GM12891 (cell line): ENCODE measurements at places on chromosomes 13 and 19.

GRCh38 chr19:17993076-17993813 lies 14.7 kb upstream of the ARRDC2 start:
- DNase-seq, result no peak

DNA sequence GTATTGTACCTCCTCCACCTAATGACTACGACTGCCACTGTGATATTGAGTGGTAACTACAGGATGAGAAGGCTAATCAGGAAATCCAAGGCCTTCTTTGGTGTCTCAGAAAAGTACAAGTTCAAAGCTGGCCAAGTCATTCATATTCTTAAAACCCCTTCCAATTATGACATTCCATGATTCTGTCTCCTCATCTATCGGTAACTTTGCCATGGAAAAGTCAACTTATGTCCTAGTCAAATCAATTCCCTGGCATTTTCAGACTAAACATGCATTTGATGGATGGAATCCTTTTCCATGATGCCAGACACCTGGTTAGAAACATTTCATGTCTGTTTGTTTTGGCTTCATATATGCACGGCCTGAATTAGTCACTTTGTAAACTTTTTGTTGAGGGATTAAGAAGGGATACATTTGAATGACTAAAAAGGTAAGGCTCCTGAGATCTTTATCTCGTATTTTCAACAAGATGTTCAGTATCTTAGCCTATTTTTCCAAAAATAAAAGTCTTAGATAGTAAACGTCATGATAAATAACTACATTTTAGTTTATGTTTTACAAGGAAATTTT lies 186.5 kb downstream of the NHLRC3 start:
- DNase-seq, result no peak

DNA sequence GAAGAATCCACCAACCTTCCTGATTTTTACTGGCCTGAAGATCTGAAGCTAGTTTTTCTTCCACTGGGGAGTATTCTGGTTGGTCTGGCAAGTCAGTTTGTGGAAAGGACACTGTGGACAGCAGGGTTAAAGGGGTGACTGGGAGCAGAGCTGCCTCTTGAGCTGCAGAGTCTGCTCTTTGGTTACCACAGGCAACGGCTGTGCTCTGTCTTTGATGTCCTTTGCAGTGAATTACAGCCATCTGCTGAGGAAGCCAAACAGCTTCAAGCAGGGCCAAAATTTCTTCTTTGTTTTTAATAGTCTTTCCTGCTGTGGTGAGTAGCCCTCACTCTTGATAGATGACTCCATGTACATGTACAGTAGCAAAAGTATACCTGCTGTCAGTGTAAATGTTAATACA lies 75.7 kb downstream of the ZNF100 start:
- no peak for DNase-seq

- no peak for DNase-seq
Observed at GRCh38 chr19:7691497-7691896, 10.4 kb downstream of the FCER2 start.

DNA sequence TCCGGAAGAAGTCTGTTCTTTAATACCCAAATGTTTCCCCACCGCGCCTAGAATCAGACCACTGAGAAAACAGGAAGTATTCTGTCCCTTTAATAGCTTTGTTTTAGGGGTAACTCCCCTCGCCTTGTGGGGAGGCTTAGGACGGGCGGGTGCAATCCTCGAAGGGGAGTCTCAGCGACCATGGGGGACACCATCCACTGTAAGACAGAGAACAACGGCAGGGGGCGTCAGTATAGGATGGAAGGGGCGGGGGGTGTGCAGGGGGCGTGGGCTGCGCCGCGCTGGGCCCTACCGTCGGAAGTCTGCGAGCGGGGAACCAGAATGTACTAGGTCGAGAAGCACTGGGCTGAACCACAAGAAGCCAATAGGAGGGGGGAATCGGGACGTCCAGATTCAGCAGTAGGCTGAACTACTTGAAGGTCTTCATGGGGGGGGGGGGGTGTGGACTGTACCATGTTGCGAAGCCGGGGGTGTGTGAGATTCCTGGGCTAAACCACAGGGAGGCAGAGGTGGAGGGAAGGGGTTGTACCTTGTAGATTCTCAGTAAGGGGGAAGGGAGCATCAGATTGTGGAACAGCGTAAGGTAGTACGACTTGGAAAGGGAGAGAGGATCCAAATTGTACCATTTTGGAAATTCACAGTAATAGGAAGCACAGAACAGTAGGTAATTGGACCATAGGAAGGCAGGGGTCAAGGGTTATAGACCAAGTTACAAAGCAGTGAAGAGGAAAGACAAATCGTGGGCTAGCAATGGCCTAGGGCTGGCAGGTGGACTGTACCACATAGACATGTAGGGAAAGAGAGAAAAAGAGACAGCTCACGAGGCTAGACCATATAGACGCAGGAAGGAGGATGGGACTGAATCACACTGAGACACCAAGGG lies 1.0 kb upstream of the DBP start:
- peak; percentile 69 for DNase-seq

- no peak for DNase-seq
Observed at GRCh38 chr13:112723771-112724170, 33.9 kb downstream of the ATP11A start.

GRCh38 chr19:14722127-14722526 lies 32.3 kb downstream of the ZNF333 start:
- DNase-seq, result no peak

DNA sequence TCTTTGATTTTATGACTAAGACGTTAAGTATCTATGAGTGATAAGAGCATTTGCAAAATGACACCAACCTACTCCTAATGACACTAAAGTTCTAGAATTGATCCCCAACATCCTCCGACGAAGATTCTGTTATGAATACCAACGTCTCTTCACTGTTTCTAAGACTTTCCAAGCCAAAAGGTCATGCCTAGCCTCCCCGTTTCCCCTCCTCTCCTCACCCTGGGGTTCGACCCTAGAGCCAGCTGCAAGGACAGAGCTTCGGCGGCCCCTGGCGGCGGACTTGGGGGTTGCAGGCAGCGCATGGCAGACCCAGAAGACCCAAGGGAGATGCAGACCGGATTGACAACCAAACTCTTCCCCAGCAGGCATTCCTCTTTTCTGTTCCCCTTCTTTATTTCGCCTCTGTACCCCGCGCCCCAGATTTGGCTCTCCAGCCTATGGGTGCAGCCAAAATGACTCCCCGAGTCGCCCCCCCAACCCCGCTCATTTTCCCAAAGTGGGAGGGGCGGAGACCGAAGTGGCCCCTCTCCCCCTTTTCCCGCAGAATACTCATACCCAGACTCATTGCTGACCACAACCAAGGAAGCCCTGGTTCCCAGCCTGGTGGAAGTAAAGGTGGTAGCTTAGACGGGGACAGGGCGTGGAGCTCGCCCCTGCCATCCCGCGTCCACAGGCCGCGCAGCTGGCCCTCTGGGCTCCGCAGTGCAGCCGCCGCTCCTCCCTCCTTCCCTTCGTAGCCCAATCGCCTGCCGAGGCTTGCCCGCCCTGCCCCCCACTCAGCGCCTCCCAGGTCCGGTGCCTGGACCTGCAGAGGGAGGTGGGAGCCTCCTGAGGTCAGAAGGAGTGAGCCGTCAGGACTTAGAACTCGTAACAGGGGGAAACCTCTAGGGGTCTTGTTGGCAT lies 4.1 kb upstream of the EML2 start:
- peak; percentile 74 for DNase-seq

- no peak for DNase-seq
Observed at GRCh38 chr19:7266832-7267231, 27.4 kb downstream of the INSR start.

- DNase-seq, result no peak
Observed at GRCh38 chr13:53301449-53301848, 272.8 kb downstream of the OLFM4 start.

DNA sequence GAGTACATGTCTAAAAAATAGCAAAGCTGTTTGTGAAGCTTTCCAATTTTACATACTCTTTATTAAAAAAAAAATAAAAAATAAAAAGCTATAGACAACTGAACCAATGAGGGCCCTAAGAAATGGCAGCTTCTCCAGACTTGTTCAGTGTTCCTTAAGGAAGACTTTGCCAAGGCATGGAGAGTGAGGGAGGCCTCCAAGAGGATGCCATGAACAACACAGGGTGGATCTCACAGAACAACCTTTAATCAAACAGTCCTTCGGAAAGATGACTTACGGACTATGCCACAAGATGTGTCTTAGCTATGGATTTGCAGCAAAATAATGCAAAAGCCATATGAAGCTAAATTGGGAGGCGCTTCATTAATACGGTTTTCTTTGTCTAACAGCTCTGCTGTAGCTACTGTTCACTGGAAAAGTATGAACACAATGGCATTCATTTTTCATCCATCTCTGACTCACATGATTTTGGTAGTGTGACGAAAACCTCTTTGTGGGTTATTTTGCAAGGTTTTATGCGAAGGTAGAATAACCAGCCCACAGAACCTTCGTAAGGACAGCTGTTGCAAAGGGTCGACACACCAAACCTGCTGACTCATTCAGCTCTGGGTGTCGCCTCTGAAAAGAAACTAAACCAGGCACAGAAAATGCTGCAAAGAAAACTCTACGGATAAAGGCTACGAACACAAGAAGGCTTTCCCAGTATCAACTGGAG lies 27.7 kb downstream of the EFNB2 start:
- DNase-seq, result no peak

DNA sequence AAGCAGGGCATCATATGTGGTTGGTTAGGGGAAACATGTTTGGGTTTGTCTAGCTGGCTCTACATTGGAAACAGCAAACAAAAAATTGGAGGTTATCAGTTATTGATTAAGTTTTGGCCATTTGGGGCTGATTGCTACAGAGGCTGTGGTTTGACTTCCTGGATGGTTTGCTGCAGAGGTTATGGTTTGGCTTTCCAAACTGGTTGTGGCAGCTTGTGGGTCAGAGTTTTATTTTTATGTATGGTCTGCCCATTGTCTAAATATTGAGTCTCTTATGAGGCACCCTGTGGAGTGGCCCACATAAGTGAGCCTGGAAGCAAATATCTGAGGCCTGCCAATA lies 261.6 kb downstream of the GPC5 start:
- DNase-seq, result no peak

- no peak for DNase-seq
Observed at GRCh38 chr19:43765109-43765876, 10.5 kb upstream of the SMG9 start.

GRCh38 chr19:38702278-38702677 lies 42.0 kb downstream of the CAPN12 start:
- DNase-seq, result no peak

DNA sequence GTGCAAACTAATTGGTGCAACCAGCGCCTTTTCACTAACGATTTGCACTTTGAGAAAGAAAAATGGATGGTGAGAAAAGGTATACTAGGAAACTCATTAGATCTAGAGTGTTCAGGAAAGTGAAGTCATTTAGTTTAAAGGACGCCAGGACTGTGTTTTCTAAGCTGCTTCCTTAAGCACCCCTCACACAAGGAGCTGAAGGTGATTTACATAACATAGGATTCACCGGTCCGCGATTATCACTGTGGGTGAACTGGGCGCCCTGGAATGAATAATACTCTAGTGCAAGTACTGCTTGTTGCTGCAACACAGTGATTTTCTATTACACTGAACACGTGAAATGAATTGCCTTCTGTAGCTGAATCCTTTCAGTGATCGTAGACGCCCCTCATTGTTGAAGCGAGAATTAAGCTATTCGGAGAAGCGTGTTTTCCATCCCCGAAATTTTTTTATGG lies 2.6 kb upstream of the MAB21L1 start:
- no peak for DNase-seq

DNA sequence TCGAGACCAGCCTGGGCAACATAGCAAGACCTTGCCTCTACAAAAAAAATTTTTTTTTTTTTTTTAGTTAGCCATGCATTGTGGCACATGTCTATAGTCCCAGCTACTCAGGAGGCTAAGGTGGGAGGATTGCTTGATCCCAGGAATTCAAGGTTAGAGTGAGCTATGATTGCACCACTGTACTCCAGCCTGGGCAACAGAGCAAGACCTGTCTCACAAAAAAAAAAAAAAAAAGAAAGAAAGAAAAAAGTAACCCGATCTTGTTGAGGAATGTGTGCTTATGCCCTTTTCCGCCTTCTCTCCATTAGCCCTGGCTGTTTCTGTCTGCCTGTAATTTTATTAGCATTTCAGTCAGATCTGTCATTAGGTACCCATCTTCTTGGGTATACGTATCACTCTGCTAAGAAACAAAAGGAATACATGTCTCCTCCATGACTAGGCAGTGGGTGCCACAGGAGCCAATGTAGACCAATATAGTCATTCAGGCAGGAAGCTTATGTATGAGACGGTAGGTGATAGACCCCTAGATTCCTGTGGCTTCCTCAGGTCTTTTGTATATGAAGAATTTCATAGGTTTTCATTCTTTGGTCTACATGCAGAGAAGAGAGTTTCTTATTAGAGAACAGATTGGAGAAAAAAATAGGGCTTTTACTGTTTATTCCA lies 59.6 kb upstream of the NPAS1 start:
- DNase-seq, result no peak

- no peak for DNase-seq
Observed at GRCh38 chr13:23202383-23202782, 21.6 kb downstream of the SGCG start.

- no peak for DNase-seq
Observed at GRCh38 chr19:5147978-5148793, 179.3 kb downstream of the KDM4B start.

- DNase-seq, result no peak
Observed at GRCh38 chr13:84917252-84917878, 881.9 kb downstream of the SLITRK6 start.
